ENCODE measurements at places on chromosomes 11 and 22.

DNA sequence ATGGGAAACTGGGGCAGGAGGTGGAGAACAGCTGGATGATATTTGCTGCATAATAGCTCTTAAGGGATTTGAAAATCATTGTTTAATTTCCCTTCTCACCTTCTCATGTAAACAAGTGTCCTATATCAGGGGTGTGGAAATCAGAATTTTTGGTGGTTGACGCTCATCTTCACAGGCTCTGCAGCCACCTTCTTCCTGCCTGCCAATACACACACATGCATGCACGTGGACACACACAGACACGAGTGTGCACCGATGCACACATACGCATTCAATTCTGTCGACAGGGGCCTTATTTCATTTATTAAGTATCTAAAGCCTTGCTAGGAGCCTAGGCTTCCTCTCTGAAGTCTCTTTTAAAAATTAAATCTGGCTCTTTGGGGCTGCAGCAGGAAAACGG, 349.4 kb upstream of the NCAM1 start:
- DNase-seq, result no peak

- no peak for DNase-seq
These were observed 2.7 kb downstream of the LRRC32 start for GRCh38 chr11:76667856-76668255.

- no peak for DNase-seq
These were observed 19.7 kb upstream of the DNAJB13 start for GRCh38 chr11:73931039-73931645.

- no peak for DNase-seq
These were observed 10.5 kb upstream of the MMP3 start for GRCh38 chr11:102853956-102854355.

DNA sequence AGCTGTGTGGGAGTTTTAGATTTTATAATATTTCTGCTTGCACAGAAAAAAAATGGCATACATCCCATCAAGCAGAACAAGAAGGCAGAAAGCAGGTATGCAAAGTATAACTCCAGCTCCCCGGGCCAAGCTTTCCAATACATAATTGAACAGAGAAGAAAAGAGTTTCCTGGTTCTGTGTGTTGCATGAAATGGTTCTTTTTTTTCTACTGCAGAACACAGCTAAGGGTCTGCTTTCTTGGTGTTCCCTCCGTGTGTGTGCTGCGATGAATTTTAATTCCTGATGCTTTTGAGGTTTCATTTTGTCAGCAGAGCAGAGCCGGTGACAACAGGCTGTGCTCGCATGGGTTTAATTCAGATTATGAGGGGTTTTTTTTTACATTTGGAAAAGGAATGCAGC, 70.7 kb upstream of the TTC12 start:
- DNase-seq, result no peak

DNA sequence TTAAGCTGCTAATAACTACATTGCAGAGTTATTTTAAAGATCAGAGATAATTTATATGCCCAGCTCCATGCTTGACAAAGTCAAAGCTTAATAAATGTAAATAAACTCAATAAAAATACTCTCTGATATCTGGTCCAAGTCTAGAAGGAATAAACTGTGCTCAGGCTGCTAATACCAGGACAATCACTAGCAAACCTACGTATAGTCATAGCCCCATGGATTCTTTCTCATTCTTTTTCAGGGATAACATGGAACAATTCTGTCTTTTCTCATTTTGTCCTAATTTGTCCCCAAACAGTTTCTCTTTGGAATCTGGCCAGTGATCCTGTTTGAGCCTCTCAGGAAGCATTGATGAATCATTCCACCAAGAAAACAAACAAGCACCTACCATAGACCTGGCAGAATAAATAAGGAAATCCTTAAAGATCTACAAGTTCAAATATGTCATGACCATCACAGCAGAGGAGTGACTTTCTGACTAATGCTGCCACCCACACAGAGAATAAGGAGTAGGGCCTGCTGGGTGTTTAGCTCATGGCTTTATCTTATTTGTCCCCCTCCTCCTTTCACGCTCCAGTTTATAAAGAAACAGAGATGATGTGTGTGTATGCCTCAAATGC, 14.1 kb upstream of the B3GNT6 start:
- DNase-seq, result no peak

GRCh38 chr22:19043121-19044085, 78.8 kb downstream of the DGCR2 start:
- DNase-seq, result no peak

DNA sequence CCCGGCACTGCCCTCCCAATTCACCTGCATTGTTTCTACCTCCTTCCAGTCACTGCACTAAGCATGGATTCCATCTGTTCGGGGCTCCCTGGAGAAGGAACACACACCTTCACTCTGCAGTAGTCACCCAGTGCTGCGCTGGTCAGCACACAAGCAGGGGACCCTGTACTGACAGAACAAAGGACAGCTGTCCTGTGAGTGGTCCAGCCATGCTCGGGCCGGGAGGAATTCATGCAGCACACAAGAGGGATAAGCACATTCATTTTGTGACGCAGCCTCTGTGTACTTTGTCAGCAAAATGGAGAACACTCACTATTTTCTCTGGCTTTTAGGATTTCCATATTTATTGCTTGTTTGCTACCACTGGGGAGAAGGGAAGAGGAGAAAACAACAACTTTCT, 167.3 kb downstream of the NTM start:
- DNase-seq, result no peak

DNA sequence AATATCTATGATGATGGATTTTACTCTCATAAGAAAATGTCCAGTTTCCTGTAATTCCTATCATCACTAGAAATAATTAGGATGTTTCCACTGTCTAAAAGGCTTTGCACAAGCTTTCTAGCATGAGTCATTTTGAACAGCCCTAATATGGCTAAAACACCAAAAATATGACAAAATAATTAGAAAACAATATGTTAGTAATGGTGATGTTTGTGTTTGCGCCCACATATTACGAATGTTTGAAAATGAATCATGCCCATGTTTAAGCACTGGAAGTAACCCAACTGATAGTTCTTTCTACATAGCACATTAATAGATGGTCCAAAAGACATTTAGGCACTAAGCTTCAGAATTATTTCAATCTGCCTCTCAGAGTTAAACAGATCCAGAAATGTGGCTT, 96.0 kb downstream of the TRPC6 start:
- DNase-seq, result no peak

GRCh38 chr11:791658-792534, 2.0 kb upstream of the CEND1 start:
- no peak for DNase-seq

All from CD8-positive, alpha-beta T cell (primary cell).